ENCODE measurements at places on chromosomes 12 and 14.

DNA sequence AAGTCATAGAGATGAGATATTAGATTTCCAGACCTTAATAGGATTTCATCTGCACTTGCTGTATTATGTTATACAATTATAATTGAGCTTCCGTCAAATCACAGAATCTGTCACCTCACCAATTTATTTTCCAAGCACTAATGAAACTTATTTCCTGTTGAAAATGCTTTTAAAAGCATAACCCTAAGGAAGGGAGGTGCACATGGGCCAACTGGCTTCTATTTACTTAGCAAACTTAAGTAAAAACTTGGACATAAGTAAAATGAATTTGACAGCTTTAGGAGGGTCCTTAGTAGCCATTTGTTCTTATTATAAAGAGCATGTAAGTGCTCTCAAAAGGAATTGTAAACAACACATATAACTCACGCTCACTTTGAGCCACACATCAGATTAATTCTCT lies 462.2 kb upstream of the TMPO start:
- DNase-seq: no peak

- no peak for DNase-seq
Observed at GRCh38 chr12:30296486-30296885, 399.2 kb downstream of the IPO8 start.

DNA sequence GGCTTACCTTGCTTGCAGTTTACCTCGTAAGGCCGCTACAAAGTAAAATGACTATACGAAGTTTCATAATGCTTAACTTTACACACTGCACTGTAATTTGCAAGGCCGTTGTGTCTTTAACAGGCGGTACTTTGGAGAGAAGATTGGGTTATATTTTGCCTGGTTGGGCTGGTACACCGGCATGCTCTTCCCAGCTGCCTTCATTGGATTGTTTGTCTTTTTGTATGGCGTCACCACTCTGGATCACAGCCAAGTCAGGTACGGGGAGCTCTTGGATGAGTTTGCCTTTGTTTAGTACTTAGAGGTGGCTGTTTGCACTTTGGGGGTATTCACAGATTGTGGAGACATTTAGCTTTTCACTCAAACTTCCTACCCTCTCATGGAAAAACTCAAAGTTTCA lies 167.8 kb downstream of the SLC5A8 start:
- no peak for DNase-seq

DNA sequence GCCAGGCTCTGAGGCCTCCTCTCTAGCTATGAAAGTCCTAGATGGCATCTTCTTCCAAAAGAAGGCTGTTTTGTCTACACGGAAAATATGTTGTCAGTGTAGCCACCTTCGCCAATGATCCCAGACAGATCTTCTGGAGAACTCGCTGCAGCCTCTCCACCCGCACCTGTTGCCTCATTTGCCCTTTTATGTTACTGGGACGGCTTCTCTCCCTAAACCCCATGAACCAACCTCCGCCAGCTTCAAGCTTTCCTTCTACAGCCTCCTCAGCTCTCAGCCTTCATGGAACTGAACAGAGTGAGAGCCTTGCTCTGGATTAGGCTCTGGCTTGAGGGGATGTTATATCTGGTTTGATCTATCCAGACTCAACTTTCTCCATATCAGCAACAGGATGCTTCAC lies 10.8 kb downstream of the P2RX2 start:
- DNase-seq: no peak

- no peak for DNase-seq
Observed at GRCh38 chr12:124347335-124347734, 52.4 kb downstream of the RFLNA start.

GRCh38 chr14:75871181-75871880 lies 110.5 kb downstream of the TGFB3 start:
- DNase-seq: no peak

GRCh38 chr14:20116748-20117147 lies 6.2 kb downstream of the OR4K17 start:
- DNase-seq: no peak

DNA sequence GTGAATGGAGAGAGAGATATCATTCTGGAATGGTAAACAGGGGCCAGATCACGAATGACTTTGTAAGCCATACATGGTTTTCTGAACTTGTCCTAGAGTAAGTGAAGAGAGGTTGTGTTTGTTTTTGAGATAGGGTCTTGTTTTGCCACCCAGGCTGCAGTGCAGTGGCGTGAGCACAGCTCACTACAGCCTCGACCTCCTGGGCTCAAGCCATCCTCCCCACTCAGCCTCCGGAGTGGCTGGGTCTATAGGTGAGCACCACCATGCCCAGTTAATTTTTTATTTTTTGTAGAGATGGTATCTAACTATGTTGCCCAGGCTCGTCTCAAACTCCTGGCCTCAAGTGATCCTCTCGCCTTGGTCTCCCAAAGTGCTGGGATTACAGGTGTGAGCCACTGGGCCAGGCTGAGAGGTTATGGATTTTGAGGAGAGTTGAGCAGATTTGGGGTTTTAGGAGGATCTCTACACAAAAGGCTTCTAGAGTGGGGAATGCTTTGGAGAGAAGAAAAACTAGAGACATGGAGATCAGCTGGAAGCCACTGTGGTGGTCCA lies 19.7 kb upstream of the GPRC5A start:
- DNase-seq: no peak

GRCh38 chr12:39464976-39465695 lies 22.2 kb upstream of the KIF21A start:
- no peak for DNase-seq

- DNase-seq: no peak
Observed at GRCh38 chr14:92109490-92109889, 3.1 kb upstream of the ATXN3 start.

DNA sequence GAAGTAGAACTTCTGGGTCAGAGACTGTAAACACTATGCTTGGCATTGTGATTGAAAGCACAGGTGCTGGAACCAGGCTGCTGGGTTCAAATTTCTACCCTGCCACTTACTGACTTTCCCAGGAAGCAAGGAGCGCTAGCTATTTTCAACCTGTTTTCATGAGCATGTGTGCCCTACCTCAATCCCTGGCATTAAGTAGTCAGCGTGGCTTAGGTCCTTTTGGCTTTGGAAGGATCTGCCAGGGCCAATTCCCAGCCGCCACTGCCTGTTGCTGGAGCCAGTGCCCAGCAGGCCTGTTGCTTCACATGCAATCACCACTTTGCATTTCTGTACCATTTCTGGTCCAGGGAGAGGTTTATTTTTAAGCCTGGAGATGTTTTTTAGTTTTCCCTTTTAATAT lies 196.3 kb downstream of the TRHDE start:
- no peak for DNase-seq

- no peak for DNase-seq
Observed at GRCh38 chr14:36585100-36585499, 2.7 kb upstream of the NKX2-8 start.

GRCh38 chr12:129605666-129606065 lies 298.2 kb downstream of the TMEM132D start:
- DNase-seq: no peak

GRCh38 chr12:96828169-96828789 lies 78.8 kb upstream of the NEDD1 start:
- DNase-seq: no peak

DNA sequence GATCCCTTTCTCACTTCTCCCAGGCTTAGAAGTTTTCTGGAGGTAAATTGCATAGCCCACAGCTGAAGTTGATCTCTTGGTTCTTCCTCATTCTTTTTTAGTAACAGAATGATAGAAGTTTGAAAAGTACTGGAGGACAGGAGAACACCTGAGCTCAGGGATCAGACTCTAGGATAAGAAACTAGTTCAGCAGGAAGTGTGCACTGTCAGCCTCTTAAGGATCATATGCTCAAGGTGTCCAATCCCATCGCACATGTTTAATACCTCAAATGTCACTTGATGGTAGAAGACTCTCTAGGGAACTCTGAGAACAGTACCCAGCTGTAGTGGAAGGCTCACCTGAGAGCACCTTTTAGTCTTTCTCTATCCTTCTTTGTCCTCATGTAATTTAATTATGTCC lies 14.7 kb upstream of the LIMA1 start:
- no peak for DNase-seq

DNA sequence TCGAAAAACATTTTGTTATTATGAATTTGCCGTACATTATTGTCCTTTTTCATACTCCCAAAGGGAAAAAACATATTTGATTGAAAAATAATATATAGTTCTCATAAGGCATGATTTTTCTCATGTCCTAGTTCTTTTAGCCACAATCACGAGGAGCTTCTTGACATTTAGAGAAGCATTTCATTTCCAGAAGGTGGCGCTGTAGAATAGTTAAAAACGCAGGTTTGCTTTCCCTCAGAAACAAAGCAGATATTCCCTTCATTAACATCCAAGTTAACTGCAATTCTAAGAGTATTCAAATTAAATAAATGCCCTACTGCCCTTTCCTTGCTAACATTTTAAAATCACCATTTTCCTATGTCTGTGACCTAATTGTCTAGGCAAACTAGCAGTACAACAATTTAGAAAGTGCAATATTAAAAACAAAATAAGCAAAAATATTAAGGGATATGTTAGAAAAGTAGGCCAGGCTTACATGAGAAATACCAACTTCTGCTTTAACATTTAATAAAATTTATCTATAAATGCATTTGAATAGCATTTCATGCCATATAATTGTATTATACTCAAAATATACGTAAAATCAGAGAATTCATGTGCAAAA lies 10.9 kb upstream of the PIK3C2G start:
- DNase-seq: no peak

GRCh38 chr14:56099081-56099797 lies 19.0 kb upstream of the PELI2 start:
- no peak for DNase-seq

DNA sequence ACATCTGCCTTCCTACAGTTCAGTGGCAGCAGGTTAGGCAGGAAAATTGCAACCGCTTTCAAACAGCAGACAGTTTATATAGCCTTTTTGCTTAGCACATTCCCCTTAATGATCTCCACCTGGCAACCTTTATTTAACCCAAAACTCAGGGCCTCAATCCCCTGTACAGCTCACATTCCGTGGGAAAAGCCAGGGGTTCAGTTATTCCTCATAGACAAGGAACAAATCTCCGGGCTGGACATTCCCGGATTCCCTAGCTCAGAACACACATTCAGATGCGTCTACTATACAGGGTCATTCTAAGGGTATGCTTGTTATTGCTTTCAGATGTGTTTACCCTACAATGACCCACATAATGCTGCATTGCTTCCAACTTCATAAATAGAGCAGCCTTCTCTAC lies 73.8 kb upstream of the DCN start:
- DNase-seq: no peak

GRCh38 chr12:8867786-8868185 lies 45.4 kb downstream of the A2ML1 start:
- no peak for DNase-seq

DNA sequence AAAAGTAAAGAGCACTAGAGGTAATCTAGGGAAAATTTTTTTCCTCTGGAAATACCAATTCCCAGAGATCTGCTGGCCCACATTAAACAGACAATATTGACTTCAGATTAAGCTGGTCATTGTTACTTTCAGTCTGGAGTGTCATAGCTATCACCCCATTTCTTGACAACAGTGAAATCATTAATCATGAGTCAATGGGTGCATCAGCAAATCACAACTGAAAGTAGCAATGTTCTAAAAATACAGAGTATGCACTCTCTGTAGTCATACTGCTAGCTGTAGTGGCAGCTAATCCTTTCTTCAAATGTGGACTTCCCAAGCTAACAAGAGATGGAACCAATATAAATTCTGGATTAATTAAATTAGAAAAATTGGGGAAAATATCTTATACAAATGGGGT lies 129.9 kb downstream of the CPNE8 start:
- no peak for DNase-seq

GRCh38 chr12:130633771-130634170 lies 82.3 kb downstream of the RIMBP2 start:
- no peak for DNase-seq

DNA sequence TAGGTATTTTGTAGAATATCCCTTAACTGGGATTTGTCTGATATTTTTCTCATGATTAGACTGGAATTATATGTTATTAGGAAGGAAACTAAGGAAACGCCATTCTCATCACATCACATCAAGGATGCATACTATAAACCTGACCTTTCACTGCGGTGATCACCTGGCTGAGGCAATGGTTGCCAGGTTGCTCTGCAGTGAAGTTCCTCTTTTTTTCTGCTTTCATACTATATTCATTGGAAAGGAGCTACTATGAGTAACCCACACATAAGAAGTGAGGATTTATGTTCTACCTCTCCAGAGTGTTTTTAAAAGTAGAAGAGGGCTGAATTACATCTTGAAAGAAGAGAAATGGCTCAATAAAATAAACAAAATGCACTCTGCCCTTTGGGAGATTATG lies 31.0 kb upstream of the GRIP1 start:
- no peak for DNase-seq

DNA sequence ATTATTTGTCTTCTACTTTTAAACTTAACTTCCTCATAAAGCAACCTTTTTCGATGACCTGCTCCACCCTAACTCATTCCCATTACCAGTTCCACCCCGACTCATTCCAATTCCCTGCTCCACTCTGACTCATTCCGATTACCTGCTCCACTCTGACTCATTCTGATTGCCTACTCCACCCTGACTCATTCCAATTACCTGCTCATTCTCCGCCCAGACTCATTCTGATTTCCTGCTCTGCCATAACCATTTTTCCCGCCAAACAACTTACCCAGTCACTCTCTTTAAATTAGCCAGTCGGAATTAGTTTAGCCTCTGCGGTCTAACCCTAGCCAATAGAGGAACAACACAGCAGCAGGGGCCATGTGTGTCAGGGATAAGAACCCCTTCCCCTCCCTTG lies 249.1 kb downstream of the DPY19L2 start:
- no peak for DNase-seq

GRCh38 chr12:105107171-105107493 lies 399 bp upstream of the WASHC4 start:
- DNase-seq: no peak

DNA sequence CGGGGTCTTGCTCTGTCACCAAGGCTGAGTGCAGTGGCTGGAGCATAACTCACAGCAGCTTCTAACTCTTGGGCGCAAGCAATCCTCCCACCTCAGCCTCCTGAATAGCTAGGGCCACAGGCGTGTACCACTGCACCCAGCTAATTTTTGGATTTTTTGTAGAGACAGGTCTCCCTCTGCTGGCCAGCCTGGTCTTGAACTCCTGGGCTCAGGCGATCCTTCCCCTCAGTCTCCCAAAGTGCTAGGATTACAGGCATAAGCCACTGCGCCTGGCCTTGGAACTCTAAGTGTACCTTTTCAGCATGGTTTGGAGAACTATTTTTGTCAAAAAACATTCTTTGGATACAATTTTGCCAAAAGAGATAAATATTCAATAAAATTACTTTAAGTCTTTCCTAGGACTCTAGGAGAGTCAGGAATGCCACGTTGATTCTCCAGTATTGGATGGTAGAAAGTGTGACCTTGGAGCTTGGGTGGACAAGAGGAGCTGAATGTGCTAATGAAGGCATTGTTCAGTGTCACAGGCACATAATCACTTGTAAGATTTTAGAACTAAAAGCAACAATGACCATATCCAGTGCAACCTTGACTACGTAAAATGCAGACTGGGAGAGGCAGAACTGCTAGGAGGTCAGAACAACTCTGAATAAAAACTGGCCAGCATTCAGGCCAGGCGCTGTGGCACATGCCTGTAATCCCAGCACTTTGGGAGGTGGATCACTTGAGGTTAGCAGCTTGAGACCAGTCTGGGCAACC lies 2.8 kb downstream of the SRSF9 start:
- DNase-seq: no peak

All from anterior cingulate cortex (tissue), 58 donors.